ENCODE measurements at places on chromosomes 12 and 14.
A peak's percentile ranks its signal among the peaks of the same experiment; 100 is the strongest.

- DNase-seq = no peak
Observed at GRCh38 chr12:4355156-4356040, 24.1 kb downstream of the FGF23 start.

DNA sequence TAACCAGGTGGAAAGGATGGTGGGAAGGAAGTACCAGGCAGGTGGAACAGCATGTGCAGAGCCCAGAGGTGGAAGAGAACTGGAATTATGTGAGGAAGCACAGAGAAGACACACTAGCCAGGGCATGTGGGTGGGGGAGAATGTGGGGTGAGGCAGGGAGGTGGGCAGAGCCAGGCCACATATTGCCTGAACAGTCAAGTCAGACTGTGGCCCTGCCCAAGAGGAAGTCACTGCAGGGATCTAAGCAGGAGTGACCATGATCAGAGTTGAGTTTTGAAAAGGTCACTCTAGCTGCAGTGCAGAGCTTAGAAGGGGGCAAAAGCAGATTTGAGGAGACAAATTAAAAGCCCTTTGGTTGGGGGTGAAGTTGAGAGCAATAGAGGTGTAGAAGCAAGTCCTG is 114.0 kb upstream of the SLC38A2 start:
- DNase-seq = no peak

DNA sequence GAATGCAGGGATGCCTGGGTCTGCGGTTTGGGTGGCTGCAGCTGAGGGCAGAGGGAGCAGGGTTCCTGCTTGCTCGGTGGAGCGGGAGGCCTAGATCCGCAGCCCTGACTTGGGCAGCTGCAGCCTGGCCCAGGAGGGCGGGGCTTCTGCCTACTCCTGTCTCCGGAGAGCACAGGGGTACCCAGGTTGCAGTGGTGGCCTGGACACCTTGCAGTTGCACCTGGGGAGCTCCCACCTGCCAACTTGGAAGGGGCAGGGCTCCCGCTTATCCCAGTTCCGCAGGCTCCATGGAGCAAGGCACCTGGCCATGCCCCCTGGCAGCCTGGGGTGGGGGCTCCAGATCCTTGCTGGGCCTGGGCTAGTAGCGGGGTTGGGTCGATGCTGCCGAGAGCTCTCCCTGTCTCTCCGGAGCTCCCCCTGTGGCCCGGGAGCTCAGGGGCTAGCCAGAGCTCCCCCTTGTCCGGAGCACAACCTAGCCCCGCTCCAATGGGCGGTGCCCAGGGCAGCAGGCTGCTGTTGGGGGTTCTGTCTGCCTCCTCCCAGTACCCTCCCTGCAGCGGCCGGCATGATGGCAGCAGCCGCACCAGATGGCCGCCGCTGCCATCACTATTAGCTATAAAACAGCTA is 136.4 kb downstream of the PTPRR start:
- no peak for DNase-seq

DNA sequence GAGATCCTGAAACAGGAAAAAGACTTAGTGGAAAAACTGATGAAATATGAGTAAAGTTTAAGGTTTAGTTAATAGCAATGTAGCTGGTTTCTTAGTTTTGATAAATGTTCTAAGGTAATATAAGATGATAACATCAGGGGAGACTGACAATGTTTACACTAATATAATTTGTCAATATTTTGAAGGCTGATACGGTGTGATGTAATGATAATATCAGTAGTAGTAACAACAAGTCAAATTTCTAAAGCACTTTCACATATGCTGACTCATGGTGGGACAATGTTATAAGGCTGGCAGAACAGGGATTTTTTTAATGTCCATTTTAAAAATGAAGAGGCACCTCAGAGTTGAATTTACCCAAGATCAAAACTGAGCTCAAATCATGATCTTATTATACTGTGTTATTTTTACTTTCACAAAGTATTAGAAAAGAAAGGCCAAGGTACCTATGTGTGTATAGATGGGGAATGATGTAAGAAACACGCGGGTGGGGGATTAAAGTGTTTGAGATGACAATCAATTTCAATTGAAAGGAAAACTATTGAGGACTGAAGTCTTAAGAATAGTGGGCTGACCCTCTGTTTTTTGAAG is 2.4 kb upstream of the FLRT2 start:
- DNase-seq = no peak

GRCh38 chr14:23125933-23126524 is 7.0 kb upstream of the CEBPE start:
- no peak for DNase-seq

- DNase-seq = no peak
Observed at GRCh38 chr14:38105106-38105702, 102.5 kb upstream of the SSTR1 start.

GRCh38 chr12:41983856-41984255 is 160.8 kb downstream of the GXYLT1 start:
- peak; percentile 81 for DNase-seq

- peak; percentile 27 for DNase-seq
Observed at GRCh38 chr12:57836442-57837375, 9.8 kb downstream of the CTDSP2 start.

GRCh38 chr12:81181691-81182090 is 103.8 kb downstream of the ACSS3 start:
- DNase-seq = no peak

DNA sequence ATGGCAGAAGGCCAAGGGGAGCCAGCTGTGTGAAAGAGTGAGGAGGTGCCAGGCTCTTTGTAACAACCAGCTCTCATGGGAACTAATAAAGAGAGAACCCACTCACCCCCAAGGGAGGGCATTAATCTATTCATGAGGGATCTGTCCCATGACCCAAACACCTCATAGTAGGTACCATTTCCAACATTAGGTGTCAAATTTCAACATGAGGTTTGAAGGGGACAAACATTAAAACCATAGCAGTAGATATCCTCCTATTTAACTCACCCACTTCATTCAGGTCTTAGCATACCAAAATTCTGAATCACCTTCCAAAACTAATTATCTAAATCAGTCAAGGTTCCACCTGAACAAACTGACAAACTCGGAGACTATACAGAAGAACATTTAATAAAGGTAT is 75.3 kb downstream of the PPFIA2 start:
- peak; percentile 16 for DNase-seq

DNA sequence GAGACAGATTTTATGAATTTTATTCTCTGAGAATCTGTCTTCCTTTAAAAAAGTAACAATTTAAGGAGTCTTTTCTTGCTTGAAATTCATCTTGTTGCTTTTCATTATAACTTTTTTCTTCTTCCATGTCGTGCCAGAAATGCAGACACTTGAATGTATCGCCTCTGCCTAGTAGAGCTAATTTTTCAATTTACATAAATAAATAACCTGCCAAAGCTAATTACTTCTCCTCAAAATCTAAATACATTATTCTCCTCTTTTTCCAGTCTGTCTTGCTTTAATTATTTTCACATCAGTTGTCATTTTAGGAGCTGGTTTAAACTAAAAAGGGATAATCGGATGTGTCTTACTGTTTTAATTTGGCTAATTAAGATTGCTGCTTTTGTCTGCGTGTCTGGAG is 711.1 kb upstream of the SEL1L start:
- DNase-seq = no peak

DNA sequence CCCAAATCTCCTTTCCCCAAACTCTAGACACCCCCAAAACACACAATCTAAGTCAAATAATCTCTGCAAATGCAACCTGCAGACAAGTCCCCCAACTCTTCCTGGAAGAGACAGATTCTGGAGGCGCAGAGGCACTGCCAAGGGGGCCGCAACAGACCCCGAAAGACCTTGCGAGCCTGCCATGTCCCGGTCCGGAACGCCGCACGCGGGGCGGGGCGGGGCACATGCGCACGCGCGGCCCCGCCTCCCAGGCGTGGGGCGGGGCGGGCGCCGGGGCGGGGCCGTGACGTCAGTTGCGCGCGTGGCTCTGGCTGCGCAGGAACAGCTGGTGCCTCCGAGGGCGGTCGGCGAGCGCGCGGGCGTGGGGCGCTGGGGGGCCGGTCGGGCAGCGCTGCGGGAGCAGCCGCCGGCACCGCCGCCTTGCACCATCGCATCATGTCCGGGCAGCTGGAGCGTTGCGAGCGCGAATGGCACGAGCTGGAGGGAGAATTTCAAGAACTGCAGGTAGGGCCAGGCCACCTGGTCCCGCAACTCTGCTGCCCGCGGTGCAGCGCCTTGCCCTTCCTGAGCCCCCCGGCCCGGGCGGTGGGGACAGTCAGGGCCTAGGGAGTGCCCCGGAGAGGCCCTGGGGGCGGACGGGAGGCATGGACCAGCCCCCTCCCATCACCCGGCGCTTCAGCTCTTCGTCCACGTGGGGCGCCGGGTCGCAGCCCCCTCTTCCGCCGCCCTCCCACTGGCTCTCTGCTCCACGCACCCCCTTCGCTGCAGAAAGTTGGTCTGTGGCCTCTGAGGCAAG is at the start of gene TMEM120B:
TMEM120B (plus strand) TSS at position 292 of the 796 bp plus-strand sequence; CDS start at position 436, 144 bp downstream.
- DNase-seq = peak; percentile 65

DNA sequence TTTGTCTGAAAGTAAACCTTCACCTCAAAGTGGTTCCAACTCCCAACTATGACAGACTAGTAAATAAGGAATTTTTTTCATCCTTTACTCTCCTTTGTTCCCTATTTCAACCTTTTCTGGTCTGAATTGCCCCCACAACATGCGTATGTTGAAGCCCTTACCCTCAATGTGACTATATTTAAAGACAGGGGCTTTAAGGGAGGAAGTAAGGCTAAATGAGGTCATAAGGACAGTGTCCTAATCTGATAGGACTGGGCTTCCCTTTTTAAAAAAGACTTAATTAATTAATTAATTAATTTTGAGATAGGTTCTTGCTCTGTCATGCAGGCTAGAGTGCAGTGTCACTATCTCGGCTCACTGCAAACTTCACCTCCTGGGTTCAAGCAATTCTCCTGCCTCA is 86.3 kb downstream of the VCPKMT start:
- no peak for DNase-seq

DNA sequence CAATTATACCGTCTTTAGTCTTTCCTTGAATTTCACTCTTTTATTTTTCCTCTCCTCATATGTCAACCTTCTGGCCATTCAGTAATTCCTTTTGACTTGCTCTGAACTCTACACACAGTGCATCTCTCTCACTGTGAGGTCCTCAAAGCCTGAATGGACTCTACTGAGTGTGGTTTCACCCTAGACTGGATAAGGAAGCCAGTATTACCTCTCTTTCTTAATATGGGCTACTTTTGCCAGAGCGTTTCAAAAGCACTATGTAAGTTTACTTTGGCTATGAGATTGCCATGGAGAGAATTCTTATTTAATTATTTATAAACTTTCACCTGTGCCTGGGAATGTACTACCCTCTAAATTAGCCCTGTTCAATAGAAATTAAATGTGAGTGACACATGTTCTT is 343.5 kb upstream of the DDHD1 start:
- no peak for DNase-seq

- DNase-seq = no peak
Observed at GRCh38 chr12:31369712-31370521, 44.0 kb upstream of the SINHCAF start.

DNA sequence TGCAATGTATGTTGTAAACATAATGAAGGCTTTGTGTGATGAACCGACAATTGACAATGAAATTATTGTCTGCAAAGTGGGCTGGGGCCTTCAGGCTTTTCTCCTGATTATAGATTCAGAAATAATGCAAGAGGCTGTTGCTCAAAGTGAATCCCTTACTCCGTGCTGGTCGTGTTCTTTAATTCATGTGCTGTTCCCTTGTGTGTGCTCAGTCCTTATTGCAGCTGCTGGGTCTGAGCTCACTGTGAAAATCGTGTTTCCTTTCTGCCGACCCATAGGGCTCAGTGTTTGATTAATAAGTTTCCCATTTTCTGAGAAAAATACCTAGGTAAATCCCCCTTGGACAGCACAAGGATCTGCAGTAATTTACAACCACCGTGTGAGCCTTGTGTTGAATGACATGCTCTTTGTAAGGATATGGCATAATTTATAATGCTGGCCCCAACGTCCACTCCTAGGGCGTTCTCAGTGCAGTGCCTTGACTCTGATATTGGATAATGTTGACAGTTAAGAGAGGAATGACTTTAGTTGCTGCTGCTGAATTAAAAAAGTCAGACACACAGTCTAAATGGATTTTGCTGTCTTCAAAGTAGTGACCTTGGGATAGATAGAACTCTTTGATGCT is 81.6 kb downstream of the RGS6 start:
- DNase-seq = no peak

- no peak for DNase-seq
Observed at GRCh38 chr14:65142914-65143625, 40.8 kb upstream of the MAX start.

- DNase-seq = peak; percentile 86
Observed at GRCh38 chr12:124551268-124552144, 15.9 kb downstream of the NCOR2 start.

- DNase-seq = no peak
Observed at GRCh38 chr14:105005329-105005928, 15.5 kb downstream of the CDCA4 start.

- no peak for DNase-seq
Observed at GRCh38 chr12:112103758-112104503, 4.7 kb downstream of the NAA25 start.

DNA sequence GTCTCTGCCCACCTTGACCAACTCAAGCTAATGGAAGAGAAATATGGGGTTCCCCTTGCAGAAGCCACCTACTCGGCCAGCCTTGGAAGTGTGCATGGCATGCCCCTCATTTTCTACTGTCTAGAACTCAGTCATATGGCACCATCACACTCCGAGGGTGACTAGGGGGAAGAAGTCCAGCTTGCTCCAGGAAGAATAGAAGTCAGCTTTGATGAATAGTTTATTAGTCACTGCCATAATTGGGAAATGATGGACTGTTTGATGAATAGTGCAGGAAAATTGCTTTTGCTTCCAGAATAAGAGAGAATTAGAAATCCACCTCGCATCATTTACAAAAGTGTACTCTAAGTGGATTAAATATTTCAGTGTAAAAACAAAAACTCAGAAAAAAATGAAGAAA is 1030.6 kb downstream of the VRK1 start:
- DNase-seq = no peak

DNA sequence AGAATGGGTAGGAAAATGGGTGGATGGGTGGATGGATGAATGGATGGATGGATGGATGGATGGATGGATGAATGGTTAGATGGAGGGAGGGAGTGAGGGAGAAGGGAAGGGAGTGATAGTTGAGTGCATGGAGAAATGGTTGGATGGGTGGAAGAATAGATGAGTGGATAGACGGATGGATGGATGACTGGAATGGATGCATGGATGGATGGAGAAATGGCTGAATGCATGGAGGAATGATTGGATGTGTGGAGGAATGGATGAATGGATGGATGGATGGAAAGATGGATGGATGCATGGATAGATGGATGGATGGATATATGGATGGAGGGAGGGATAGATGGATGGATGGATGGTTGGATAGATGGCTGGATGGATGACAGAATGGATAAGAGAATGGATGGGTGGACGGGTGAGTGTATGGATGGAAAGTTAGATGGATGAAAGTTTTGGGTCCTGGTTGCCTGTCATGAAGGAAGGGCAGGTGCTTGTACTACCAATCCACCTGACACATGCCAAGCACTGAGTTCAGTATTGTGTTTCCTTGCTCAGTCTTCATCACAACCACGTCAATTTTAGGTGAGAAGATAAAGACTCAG is 286.5 kb upstream of the RTL1 start:
- no peak for DNase-seq

DNA sequence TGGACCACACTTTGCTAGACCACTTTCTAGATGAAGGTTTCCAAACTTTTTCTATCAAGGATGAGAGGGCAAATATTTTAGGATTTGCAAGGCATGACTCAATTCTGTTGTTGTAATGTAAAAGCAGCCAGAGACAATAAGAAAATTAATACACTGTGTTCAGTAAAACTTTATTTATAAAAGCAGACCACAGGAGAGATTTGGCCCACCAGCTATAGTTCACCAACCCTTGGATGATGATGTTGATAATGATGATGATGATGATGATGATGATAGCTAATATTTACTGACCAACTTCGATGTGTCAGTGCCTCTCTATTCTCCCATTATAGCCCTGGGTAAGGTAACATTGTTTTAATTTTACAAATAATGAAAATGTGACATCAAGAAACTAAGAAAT is 156.5 kb downstream of the BTG1 start:
- DNase-seq = no peak
